ENCODE measurements at places on chromosomes 7 and 10.

- DNase-seq: no peak
These were observed 65.1 kb downstream of the SPAG6 start for GRCh38 chr10:22410394-22410793.

GRCh38 chr10:80410578-80411145 lies 2.3 kb downstream of the PRXL2A start:
- no peak for DNase-seq

DNA sequence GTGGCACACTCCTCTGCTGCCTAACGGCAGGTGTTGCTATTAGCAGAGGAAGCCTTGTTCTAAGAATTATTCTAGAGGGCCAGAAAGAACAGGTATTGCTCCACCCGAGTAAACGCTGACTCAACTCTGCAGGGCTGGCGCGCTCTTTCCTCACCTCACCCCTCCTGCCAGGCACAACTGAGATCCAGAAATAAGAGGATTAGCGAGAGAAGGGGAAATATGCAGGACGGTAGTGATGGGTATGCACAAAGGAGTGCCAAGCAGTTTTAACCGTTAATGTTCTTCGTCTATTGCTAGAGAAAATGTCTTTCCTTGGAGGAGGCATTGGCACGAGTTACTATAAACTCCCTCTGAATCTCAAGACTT lies 369 bp upstream of the SCIN start:
- peak; percentile 76 for DNase-seq

GRCh38 chr7:156515911-156516790 lies 124.4 kb upstream of the RNF32 start:
- DNase-seq: no peak

- DNase-seq: no peak
These were observed 75.6 kb downstream of the GPR26 start for GRCh38 chr10:123741711-123742110.

DNA sequence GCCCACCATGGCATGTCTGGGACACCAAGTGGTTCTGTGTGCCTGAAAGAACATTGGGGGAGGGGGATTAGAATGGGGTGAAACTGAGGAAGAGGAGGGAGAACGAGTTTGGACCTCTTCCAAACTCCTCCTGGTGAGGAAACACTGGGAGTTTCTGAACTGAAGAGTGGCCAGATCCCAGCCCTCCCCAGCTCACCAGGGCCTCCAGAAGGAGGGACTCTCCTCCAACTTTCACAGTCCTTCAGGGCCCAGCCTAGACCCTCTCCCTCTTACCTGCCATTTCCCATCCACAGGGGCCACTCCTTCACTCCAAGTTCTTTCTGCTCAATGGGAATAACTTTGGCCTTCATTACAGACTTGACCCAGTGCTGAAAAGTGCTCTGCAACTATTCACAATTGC lies 132.0 kb upstream of the FOXK1 start:
- no peak for DNase-seq

- DNase-seq: no peak
These were observed 7.7 kb downstream of the DRGX start for GRCh38 chr10:49388161-49388560.

- peak; percentile 17 for DNase-seq
These were observed 103.6 kb downstream of the LYZL1 start for GRCh38 chr10:29392376-29393021.

GRCh38 chr10:75773231-75773780 lies 341.9 kb downstream of the LRMDA start:
- DNase-seq: peak; percentile 93

- DNase-seq: peak; percentile 55
These were observed 32.0 kb downstream of the STK31 start for GRCh38 chr7:23742051-23742450.

- peak; percentile 80 for DNase-seq
These were observed 37.0 kb downstream of the RPA3 start for GRCh38 chr7:7681191-7681935.

DNA sequence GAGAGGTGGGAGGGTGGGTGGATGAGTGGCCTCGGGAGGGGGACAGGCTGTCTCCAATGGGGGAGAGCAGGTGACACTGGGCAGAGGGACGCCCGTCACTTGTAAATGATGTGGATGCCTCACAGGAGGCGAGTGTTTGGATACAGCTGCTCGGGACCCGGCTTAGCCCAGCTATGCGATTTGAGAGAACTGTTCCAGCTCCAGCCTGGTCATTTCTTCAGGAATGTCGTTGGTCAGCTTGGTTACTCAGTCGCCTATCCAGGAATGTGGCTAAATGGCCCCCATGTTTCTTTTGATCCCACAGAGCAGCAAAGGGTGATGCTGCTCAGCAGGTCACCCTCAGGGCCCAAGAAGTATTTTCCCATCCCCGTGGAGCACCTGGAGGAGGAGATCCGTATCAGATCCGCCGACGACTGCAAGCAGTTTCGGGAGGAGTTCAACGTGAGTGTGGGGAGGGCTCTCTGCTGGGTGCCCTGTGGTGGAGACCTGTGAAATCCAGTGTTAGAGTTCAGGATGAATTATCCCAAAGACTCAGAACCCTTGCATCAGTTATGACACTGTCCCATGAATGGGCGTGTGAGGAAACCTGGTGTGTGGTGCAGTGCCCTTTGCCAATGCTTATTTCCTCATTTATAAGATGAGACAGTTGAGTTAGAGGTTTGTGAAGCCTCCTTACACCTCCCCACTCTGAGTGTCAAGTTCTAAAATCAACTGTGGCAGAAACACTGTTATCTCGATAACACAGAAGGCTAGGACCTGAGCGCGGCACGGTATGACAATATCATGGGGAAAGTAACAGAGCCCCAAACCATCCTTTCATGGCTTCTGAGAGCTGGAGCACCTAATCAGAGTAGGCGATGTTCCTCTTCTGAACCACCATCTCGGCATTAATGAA lies 76.8 kb downstream of the MKI67 start:
- no peak for DNase-seq

DNA sequence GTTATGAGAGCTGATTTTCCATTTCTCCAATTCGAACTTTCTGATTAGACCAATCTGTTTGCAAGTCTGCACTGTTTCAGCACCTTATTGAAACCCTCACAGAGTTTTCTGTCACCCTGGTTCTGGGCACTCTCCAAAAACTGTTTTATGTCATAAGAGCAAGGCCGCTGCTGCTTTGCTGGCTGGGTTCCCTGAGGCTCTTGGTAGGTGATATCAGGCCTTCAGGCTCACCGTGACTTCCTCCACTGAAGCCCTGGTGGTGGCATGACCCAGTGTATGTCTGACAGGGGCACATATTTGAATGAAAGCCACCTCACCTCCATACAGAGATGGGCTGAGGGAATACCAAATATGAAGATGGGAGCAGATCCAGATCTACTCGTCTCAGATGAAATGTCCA lies 8.3 kb downstream of the RABGEF1 start:
- DNase-seq: no peak

GRCh38 chr7:85475071-85475470 lies 288.2 kb upstream of the SEMA3D start:
- DNase-seq: no peak

GRCh38 chr10:84743483-84743882 lies 415.1 kb downstream of the CCSER2 start:
- DNase-seq: peak; percentile 22

DNA sequence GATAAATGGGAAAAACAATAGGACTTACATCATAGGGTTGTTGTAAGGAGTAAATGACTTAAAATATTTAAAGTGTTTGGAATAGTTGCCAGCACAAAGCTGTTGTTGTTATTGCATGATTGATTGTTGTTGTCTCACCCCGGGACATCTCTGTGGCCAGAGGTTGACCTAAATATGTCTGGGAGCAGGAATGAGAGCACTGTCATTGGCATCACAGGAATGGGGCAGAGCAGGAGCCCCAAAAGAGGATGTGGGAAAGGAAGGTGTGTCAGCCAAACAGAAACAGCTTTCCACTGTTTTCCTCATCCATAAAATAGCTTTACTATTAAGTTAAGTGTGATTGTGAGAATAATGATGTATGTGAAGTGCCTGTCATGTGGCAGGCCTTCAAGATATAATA lies 121.6 kb downstream of the TMEM168 start:
- DNase-seq: no peak

GRCh38 chr10:25696013-25696708 lies 237.9 kb upstream of the MYO3A start:
- no peak for DNase-seq

GRCh38 chr7:93202594-93203250 lies 23.5 kb downstream of the HEPACAM2 start:
- DNase-seq: no peak

GRCh38 chr7:48140001-48140681 lies 31.1 kb upstream of the ABCA13 start:
- DNase-seq: no peak

DNA sequence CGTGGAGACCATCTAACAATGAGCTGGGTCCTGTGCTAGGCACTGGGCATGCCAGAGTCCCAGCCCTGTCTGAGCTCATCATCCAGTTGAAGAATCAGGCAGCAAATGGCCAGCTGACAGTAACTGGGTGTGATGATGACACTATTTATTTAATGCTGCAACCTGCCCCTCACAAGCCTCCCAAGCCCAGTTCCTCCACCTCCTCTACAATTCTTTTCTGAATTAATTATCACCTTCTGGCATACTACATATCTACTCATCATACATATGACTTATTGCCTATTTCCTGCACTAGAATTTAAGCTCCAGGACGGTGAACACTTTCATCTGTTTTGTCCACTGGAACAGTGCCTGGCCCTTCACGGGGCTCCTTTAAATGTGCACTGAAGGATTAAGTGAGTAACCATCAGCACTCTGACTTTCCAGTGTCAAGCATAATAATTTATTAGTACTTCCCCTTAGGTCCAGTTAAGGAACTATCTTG lies 96.7 kb upstream of the LAMB4 start:
- DNase-seq: no peak

- no peak for DNase-seq
These were observed 424.4 kb upstream of the AUTS2 start for GRCh38 chr7:69173846-69174245.

DNA sequence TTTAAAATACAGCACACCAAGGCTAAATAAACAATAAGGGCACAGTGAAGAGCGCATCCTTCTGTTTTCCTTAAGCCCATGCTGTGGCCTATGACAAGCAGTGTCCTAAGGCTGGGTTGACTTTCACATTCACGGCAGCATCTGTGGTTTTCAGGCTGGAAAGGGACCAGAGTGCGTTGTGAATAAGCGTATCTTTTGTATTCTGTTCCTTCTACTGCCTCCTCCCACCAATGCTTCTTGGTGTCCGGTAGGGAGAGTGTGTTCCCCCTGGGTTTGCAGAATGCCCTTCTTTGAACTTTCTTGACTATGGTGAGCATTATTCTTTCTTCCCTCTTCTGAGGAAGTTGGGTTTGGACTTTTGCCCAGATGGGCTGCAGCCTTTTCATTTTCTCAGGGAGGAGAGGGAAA lies 73.6 kb downstream of the ABCA13 start:
- DNase-seq: no peak

DNA sequence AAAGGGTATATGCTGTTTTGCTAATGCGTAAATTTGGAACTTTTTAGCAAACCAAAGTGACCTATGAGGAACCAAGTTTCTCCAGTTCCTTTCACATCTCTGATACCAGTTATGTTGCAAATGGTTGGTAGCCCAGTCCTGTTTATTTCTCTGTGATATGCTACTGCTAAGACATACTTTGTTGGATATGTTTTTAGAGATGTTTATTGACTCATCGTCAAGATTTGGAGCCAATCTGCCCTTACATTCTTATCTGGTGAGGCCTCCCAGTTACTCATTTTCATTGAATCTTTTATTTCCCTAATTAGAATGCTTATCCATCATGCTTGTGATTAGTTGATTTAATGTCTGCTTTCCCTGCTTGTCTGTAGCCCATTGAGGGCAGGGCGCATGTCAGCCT lies 58.9 kb downstream of the LRGUK start:
- peak; percentile 67 for DNase-seq

- DNase-seq: no peak
These were observed 11.3 kb downstream of the JAKMIP3 start for GRCh38 chr10:132077091-132077490.

- peak; percentile 92 for DNase-seq
These were observed 36.1 kb downstream of the PPP1R3C start for GRCh38 chr10:91596825-91597196.

DNA sequence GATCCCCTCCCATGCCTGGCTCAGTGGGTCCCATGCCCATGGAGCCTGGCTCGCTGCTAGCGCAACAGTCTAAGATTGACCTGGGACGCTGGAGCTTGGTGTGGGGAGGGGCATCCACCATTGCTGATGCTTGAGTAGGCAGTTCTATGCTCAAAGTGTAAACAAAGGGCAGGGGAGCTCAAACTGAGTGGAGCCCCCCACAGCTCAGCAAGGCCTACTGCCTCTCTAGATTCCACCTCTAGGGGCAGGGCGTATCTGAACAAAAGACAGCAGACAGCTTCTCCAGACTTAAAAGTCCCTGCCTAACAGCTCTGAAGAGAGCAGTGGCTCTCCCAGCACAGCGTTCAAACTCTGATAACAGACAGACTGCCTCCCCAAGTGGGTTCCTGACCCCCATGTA lies 31.2 kb upstream of the FFAR4 start:
- DNase-seq: no peak

DNA sequence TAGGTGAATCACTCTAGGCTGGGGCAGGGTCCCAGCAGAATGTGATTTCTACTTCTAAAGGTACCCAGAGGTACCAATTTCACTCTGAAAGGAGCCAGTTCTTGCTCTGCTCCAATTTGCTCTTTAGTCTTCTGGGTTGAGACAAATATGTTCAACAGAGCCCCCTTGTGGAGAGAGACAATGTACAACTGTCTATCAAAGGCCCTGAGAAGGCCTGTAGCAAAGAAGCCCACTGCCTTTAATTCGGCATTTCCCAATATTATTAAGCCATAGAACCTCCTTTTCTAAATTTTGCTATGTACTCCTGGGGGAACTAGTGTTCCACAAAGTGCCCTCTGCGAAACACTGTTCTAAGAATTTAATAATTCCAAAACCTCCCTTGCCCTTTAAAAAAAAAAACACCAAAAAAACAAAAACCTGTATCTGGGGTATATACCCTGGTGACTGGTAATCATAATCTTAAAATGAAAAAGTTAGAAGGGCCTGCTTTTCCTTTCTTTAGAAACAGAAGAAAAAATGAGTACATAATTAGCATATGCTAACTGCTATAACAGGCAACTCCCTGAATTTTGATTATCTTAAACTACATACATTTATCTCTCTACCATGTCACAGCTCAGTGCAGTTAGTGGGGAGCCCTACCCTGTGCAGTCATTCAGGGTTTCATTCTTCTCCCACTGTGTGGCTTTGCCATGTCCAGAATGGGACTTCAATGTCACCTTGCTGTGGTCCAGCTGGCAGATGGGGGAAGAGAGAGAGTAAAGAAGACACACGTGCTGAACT lies 160.9 kb upstream of the BMPER start:
- peak; percentile 78 for DNase-seq
